ENCODE measurements at places on chromosomes 1 and 21. TPM values are rescaled to one million over a fixed set of nuclear protein-coding genes. Genes with fewer than 3 reads are reported as not detected.

DNA sequence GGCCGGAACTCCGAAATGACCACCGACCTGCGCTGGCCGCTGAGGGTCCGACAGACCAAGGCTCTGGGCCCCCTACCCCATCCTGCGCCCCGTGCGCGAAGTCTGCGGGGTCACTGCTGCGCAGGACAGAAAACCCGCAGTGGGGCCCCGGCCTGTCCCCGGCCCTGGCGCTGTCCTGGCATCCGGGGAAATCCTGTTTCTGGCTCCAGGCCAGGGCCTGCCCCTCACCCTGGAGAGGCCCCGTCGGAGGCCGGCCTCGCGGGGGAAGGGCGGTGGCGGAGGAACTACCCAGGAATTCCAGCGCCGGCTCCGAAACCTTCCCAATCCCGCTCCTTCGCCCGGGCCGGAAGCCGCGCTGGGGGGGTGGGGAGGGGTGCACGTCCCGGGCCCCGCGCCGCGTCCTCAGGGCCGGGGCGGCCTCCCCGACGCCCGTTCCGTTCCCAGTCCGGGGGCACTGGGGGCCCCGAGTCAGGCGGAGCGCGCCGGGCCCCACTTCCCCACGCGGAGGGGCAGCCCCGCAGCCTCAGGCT is 77.0 kb downstream of the MORN1 start:
- no peak for DNase-seq

CLCA4 gene
- total RNA-seq, result not detected

TEKT2 gene
- total RNA-seq, result 0.25 TPM

DNA sequence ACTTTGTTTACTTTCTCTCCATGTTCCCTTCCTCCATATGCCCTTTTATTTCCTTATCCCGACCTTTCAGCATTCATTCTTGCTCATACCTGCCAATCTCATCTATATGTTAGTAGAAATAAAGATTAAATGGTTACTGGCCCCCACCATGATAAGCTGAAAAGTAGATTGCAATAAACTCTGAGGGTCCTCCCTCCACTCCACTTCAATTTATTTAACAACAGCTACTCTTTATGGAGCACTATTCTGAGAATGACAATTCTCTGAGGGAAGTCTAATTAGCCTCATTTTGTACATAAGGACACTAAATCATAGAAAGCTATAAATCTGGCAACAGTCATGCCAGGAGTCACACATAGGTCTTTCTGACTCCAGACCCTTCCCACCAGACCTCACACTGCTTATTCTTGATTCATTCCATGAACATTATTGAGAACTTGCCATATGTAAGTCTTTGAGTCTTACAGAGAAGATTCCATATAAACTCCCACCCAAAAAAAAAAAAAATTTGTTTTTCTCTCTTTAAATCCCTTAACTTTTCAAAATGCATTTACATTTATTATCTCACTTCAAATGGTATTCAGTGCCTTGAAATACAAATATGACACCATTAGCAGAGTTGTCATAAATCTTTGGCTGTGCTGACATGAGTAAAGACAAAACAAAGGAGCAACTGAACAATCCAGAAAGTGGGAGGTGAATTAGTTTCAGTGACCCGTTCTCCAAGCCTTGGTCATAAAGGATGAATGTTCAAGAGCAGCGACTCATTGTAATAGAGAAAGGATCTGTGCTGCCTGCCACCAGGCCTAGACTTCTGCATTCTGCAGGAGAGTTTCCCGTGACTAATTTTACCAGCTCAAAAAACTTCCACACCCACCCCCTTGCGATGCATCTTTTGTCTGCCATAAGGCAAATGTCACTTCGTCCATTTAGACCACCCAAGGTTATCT is 28.5 kb downstream of the PALMD start:
- no peak for DNase-seq

ACTL8 gene
- not detected for total RNA-seq

DNA sequence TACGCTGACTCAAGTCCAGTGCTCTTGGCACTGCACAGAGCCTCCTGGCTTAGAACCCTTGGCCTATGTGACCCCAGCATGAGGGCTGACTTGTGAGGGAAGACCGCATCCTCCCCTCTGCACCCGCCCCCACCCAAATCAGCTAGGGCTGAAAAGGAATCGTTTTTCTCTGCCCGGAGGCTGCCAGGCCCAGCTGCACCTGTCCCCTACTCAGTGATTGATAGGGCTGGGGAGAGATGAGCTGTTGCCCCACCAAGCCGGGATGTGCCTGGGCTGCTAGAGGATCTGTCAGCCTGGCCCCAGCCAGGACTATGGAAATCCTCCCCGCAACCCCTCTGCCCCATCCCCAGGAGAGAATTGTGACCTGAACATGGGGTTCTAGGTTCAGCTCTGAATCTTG is 20.6 kb downstream of the MYOG start:
- no peak for DNase-seq

GRCh38 chr1:170145770-170146676 is at the start of gene NTMT2:
NTMT2 (plus strand) TSS chr1:170145959; CDS start chr1:170146108, 149 bp downstream.
- no peak for DNase-seq

- DNase-seq, result no peak
These were observed 39.3 kb downstream of the PLEKHA6 start for GRCh38 chr1:204320382-204320804.

GRCh38 chr1:102800406-102800805 is 307.9 kb downstream of the COL11A1 start:
- DNase-seq, result no peak

DNA sequence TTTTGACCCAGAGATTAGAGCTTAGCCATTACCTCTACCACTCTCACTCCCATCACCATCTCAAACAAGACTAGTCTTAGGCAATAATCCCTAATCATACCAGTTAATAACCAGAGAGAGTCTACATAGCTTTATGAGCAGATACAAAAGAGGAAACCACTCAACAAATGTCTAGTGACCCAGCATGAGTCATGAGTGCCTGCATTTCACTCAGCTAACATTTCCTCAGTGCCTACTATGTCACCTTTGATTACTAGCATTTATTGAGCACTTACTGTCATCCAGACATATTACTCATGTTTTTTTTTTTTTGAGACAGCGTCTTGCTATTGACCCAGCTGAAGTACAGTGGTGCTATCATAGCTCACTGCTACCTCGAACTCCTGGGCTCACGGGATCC is 35.9 kb upstream of the GALNT2 start:
- peak; percentile 6 for DNase-seq

GRCh38 chr1:24609949-24610517 is 33.1 kb upstream of the SRRM1 start:
- DNase-seq, result no peak

GRCh38 chr1:230794431-230794830 is 47.2 kb downstream of the CAPN9 start:
- DNase-seq, result no peak

- no peak for DNase-seq
These were observed 2.5 kb upstream of the PADI6 start for GRCh38 chr1:17369466-17369865.

- no peak for DNase-seq
These were observed 20.4 kb upstream of the TTC4 start for GRCh38 chr1:54695221-54695620.

GRCh38 chr1:109782927-109783326 is 19.2 kb upstream of the EPS8L3 start:
- no peak for DNase-seq

- DNase-seq, result peak; percentile 57
These were observed 54.6 kb upstream of the SIPA1L2 start for GRCh38 chr1:232684371-232685105.

DNA sequence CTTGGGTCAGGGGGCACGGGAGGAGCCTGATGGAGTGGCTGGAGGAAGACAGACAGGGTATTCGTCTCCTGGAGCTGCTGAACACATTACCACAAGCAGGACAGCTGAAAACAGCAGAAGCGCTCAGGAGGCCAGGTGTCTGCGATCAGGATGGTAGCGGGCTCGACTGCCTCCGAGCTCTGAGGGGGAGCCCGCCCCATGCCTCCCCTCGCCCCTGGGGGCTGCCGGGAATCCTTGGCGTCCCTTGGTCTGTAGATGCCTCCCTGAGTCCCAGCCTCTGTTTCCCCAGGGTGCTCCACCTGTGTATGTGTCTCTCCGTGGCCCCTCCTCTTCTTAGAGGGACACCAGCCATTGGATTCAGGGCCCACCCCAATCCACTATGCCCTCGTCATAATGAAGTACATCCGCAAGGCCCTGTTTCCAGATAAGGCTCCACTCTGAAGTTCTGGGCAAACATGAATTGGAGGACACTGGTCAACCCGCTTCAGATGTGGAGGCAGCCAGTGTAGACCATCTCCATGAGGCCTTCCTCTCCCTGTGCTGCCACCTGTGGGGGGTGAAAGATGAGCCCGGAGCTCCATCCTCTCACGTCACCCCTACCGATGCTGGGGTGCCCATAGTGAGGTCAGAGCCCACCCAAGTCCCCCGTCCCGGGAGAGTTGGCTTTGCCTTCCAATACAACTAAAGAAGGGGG is 67.8 kb downstream of the SPSB1 start:
- no peak for DNase-seq

ZNF697 gene
- total RNA-seq, result 16.8 TPM

GRCh38 chr1:223508796-223509195 is 115.6 kb downstream of the CCDC185 start:
- DNase-seq, result no peak

MYOG gene
- total RNA-seq, result not detected

DNA sequence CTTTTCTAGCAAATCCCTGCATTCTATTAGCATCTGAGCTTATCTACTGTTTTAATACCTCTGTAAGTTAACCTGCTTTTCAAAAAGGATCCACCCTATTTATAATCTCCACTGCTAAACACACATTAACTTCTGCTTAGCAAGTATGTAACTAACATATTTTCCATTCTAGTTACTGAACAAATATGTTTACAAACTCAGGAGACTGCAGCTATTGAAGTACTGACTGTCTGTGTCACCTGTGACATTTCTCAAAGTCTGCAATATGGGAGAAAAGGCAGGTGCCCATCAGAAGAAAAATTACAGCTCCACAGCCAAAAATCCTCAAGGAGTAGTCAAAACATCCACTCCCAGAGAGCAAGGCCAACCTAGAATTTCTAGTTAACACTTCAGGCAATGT is 88.3 kb downstream of the JAK1 start:
- no peak for DNase-seq

DNA sequence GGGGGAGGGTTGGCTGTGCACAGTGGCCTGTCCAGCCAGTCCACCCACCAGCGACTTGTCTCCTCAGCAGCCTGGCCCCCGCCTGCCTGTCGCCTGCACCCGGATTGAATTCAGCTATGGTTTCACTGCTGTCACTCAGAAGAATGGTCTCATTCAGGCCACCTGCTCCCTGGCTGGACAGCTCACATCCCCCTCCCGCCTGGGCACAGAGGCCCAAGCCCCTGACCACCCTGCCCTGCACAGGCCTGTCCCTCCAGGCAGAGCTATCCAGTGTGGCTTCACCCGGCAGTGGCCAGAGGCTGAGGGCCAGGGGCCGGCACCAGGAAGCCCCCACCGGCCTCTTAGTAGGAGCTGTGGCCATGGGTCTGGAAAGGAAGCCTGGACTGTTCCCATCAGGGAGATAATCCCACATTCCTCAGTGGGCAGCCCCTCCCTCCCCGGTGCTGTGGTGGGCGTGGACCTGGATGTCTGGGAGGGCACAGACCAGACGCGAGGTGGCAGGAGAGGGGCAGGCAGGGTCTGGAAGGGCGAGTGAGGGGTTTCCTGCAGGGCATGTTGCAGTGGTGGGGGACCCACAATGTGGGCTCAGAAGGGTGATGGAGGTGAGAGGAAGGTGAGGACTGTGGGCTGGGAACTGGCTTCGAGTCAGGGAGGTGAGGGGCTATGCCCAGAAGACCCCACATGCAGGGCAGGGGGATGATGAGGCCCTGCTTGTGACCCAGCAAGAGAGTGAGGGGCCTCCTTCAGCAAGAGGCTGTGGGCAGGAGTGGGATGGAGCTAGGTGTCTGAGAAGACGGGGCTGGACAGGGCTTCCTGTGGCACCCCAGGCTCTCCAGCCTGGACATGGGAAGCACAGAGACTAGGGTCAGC is 30.4 kb downstream of the WNT9A start:
- DNase-seq, result no peak

GRCh38 chr21:38793926-38794713 is 11.6 kb upstream of the ETS2 start:
- no peak for DNase-seq

PPIH gene
- 23.2 TPM for total RNA-seq

DNA sequence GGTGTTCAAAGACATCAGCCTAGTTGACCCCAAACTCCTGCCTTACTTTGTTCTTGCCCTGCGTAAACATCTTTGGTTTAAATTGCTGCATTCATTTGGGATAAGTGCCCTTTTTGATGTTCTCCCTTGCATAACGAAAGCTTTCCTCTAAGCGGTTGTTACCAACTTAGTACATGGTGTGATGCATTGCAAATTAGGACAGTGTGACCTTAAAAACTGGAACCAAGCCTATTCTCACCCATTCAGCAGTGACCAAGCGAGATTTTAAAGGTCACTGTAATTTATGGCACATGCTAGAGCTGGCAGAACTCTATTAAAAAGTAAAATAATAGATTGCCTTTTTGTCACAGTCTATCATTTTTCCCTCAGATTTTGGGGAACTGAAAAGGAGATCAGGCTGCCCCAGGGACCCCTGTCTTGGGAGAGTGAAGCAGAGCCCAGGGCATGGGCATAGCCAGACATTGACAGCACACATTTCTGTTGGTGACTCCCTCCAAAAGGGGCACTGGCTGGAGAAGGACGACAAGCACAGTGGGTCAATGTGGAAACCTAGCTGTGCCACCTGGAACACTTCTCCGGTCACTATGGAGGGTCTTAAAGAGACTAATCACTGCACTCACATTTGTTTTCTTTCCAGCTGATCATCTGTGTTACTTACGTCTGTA is 63.9 kb downstream of the KCNK1 start:
- no peak for DNase-seq

- DNase-seq, result peak; percentile 1
These were observed 151.3 kb upstream of the PTGFR start for GRCh38 chr1:78339490-78339889.

GRCh38 chr21:28632755-28633408 is 359.8 kb downstream of the LTN1 start:
- peak; percentile 53 for DNase-seq

HES3 gene
- total RNA-seq, result not detected

RRP1 gene
- total RNA-seq, result 12.6 TPM

GRCh38 chr1:999725-1000356 is at the start of gene HES4:
HES4 (minus strand) TSS chr1:1000097; CDS start chr1:999973, 124 bp downstream.
- DNase-seq, result peak; percentile 96

GRCh38 chr1:109989506-109990301 is 5.1 kb downstream of the AHCYL1 start:
- DNase-seq, result no peak

GRCh38 chr1:2499986-2500596 is 24.0 kb downstream of the PLCH2 start:
- DNase-seq, result no peak
